ENCODE measurements at places on chromosomes 1 and 21.

GRCh38 chr21:39453571-39454179 lies 1.9 kb downstream of the SH3BGR start:
- DNase-seq, result no peak

DNA sequence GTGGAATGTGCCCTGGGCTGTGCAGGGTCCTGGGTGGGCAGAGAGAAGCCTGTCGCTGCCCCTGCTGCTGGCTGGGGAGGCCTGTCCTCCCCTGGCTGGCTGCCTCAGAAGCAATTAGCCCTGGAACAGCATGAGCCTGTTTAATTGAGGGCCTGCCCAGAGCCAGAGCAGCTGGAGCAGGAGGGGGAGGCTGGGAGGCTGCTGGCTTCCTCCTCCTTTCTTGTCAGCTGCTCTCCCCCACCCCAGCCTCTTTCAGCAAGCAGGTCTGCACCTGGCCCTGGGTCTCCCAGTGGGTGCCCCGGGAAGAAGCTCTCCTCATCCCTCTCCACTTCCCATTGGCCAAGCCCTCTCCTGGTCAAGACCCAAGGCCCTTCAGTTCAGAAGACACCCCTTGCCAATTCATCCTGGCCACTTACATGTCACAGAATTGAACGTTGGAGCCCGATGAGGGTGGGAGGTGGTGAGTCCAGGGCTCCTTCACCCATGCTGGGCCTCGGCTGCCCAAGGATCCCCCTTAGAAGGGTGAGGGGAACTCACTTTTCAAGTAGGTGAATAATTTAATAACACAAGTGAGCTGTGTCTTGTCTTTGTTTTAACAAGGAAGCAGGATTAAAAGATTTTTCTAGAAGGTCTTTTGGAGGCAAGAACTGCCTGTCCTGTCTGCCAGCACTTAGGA lies 13.2 kb downstream of the AMPD2 start:
- no peak for DNase-seq

GRCh38 chr1:223041481-223041880 lies 101.6 kb downstream of the TLR5 start:
- DNase-seq, result no peak

DNA sequence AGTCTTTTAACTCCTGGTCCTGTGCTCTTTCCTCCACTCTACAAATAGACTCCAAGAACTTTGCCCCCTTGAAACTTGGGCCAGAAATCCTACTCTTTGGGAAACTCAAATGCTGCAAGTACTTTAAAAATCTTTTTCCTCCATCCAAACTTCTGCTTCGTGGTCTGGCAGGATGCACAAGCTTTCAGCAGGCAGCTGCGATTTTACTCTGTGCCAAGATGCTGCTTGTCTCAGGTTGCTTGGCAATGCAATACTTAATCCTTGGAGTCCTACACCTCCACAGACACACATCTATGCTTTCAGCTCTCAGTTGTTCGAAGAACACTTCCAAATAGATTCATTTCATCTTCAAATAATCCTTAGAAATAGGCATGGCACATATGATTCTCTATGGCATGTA lies 435.3 kb upstream of the USP24 start:
- DNase-seq, result no peak

DNA sequence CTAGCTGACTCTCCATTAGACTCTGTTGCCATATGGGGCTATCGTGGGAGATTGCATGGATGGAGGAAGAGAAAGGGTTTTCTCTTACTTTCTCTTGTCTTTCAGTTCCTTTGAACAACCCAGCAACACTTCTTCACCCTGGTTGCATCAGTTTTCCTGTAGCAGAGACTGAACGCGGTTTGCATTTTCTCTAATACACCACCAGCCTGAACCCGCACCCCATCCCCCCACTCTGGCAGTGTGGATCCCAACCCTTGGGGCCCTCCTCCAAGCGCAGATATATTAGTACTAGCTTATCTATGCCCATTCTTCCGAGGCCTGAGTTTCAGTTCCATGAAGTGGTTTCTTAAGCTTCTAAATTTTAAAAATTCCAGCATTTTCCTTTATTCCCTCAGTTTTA lies 12.6 kb downstream of the DR1 start:
- DNase-seq, result no peak

DNA sequence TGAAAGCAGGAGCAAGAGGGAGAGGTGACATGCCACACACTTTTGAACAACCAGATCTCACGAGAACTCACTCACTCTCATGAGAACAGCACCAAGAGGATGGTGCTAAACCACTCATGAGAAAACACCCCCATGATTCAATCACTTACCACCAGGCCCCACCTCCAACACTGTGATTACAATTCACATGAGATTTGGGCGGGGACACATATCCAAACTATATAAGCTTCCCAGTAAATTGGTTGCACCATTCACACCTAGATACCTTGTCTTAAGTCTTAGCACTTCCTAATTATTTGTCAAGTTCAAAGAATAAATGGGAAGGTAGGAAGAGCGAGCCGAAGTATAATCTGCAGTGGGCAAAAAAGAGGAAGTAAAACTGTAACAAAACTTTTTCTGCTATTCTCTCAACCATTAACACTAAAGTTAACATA lies 34.3 kb downstream of the AMY1C start:
- no peak for DNase-seq

DNA sequence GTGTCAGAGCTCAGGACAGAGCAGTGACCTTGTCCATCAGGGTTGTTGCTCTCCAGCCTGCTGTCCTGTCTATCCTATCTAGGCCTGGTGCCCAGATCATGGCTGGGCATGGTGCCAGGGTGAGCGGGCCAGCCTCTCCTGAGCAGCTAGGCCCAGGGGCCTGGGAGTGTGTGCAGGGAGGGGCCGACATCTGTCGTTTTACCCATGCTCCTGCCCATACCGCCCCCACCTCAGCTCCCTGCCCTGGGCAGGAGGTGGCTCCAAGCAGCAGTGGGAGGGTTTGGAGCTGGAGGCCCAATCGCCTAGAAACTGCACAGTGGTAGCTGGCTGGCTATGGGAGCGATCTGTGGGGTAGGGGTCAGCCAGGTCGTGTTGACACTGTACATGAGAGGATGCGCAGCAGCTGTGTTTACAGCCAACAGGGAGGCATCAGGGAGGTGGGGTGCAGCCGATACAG lies 6.5 kb downstream of the INSRR start:
- no peak for DNase-seq

DNA sequence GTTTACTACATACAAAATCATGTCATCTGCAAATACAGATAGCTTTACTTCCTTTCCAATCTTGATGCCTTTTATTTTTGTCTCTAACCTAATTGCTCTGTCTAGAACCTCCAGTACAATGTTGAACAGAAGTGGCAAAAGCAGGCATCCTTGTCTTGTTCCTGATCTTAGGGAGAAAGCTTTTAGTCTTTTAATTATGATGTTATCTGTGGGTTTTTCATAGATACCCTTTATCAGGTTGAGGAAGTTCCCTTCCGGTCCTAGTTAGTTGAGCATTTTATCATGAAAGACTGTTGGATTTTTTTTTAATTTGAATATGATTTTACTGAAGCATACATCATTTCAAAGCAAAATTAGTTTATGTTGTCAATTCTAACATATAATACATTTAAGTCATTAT lies 45.7 kb upstream of the DISC1 start:
- no peak for DNase-seq

DNA sequence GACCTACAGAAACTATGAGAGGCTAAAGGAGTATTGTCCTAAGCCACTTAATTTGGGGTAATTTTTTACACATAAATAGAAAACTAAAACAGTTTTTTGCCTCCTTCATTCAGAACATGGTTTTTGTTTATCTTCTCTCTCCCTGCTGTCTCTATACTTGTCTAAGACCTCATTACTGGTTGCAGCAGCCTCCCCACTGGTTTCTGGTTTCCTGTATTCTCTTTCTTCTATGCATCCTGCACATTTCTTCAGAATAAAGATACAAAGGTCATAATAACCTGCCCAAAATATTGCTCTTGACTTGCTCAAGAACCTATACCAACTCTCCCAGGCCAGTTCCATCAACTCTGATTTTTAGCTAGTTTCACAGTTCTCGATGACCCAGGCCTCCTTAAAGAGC lies 19.8 kb upstream of the BOLA1 start:
- no peak for DNase-seq

DNA sequence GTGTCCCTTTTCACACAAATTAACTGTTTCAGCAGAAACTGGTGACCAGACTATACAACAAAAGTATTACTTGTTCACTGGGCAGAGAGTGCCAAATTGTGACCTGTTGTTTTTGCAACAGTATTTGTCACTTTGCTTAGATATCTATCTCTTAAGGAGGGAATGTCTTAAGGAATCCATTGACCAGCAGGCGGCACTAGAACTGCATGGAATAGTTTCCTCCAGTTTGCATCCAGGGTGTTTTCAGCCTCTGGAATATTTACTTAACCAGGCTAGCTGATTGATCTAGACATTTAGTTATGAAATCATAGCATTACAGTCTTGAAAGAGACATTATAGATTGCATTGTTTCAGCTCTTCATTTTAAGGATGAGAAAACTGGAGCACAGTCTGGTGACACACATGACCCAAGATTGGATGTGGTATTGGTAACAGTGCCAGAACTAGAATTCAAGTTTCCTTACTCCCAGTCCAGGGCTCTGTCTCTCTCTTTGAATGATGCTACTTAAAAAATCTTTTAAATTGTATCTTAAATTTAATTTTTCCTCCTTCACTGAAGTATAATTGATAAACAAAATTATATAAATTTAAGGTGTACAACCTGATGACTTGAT lies 16.9 kb downstream of the RPTN start:
- peak; percentile 50 for DNase-seq

DNA sequence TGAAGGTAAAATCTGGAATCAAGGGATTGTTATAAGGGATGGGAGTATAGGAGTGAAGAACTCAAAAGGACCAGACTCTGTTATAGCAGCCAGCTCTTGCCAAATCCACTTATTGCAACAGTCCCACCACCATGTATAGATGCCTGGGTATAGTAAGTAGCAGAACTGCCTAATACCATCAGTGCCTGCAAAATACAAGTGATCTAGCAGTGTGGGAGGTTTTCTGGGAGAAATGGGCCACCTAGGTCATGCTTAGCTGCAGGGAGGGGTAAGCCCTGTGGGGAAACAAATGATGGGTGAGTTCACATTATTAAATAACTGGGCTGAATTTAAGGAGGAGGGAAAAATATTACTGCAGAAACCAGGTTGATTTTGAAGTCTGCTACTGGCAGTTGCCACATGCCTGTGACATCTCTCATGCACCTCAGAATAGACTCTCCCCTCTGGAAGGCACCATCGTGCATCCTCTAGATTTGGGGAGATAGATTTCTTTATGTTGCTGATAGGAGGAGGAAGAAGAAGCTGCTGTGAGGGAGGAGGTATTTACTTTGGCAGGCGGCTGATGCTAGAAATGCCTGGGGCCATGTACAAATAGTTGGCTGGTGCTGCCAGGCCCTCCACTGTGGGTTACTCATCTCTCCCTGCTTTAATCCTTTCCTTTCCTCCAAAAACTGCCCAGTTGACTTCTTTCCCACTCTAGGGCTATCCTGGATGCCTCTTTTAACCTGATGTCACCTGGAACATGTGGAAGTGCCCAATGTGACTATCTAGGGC lies 27.5 kb downstream of the HLX start:
- DNase-seq, result no peak

DNA sequence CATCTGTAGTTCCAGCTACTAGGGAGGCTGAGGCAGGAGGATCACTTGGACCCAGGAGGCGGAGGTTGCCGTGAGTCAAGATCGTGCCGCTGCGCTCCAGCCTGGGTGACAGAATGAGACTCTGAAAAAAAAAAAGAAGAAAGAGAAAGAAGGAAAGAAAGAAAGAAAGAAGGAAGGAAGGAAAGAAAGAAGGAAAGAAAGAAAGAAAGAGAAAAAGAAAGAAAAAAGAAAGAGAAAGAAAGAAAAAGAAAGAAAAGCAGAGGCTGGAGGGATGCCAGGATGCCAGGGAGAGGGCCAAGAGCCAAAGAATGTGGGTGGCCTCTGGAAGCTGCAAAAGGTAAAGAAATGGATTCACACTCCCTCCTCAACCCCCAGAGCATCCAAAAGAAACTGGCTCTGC lies 8.2 kb upstream of the KCNE2 start:
- no peak for DNase-seq

DNA sequence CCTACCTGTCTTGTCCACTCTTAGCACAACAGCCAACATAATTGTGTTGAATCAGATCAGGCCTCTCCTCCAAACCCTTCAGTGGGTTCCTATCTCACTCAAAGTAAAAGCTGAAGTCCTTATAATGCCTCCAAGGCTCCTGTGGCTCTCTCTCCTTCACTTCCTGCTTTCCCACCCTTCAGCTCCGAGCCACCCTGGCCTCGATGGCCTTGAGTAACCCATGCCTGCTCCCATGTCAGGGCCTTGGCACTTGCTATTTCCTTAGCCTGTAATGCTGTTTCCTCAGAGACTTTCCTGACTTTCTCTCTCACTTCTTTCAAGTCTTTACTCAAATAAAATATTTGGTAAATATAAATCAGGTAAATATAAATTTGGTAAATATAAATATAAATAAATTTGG lies 8.1 kb upstream of the PLEKHM2 start:
- DNase-seq, result no peak

DNA sequence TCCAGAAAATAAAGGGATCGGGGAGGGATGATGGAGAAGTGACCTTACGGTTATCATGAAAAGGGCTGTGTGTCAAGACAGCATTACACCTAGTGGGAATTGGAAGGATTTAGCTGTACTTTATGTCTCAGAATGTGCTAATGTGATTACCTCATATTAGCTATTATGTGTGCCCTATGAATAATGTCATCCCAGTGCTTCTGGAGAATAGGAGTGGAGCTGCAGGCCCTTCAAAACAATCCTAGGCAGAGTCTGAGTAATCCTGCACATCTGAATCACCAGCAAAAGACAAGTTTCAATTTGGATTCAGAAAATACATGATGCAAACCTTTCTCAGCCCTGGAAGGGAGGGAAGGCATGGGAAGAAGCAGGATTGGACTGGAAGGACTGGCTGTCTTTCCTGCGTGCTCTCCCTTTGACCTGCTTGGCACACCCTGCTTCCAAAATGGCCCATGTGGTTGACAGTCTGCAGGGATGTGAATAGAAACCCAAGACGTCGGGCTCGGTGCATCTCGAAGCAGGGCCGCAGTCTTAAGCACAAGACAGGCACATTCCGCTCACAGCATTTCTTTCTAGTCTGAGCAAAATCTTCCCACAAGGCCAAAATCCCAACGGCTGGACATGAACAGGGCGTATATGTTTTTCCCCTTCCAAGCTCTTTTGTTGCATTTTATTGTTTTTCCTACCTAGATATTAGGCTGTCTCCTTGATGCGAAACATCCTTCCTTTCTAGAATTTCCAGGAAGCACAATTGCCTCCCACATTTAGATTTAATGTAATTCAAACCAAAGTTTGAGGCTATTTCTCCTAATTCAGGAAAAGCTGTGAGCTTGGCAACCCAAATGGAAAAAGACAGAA lies 54.3 kb upstream of the TARBP1 start:
- DNase-seq, result peak; percentile 95

- peak; percentile 74 for DNase-seq
Measured at GRCh38 chr1:66436378-66437135, 97.4 kb upstream of the SGIP1 start.

Data from GM04504 (cell line).